Adipose tissue (tissue), 3 donors: ENCODE measurements at places on chromosomes 2 and 18. TPM values are rescaled to one million over a fixed set of nuclear protein-coding genes. Genes with fewer than 3 reads are reported as not detected.

DARS1 gene
- polyA plus RNA-seq, result 43.9 TPM

MC5R gene
- not detected for polyA plus RNA-seq

MALL gene
- 10.8 TPM for polyA plus RNA-seq

SERPINB13 gene
- polyA plus RNA-seq, result 0.21 TPM

FAP gene
- 1.7 TPM for polyA plus RNA-seq

STAMBP gene
- polyA plus RNA-seq, result 27.9 TPM

KIAA2012 gene
- not detected for polyA plus RNA-seq

PSTPIP2 gene
- 5.1 TPM for polyA plus RNA-seq

COL4A3 gene
- polyA plus RNA-seq, result 0.78 TPM

XDH gene
- not detected for polyA plus RNA-seq

GAREM1 gene
- 3.6 TPM for polyA plus RNA-seq

MYL1 gene
- polyA plus RNA-seq, result 0.24 TPM

TRIM43 gene
- polyA plus RNA-seq, result not detected

CAPN14 gene
- not detected for polyA plus RNA-seq

ERBB4 gene
- polyA plus RNA-seq, result 0.25 TPM

CCDC85A gene
- 0.76 TPM for polyA plus RNA-seq

SCYGR4 gene
- 0.22 TPM for polyA plus RNA-seq

POTEE gene
- polyA plus RNA-seq, result not detected

SERPINB4 gene
- not detected for polyA plus RNA-seq

CHMP1B gene
- 33.2 TPM for polyA plus RNA-seq

SPP2 gene
- not detected for polyA plus RNA-seq

FAM124B gene
- polyA plus RNA-seq, result 0.48 TPM

IL36G gene
- polyA plus RNA-seq, result not detected

CTIF gene
- polyA plus RNA-seq, result 74.2 TPM

CFC1 gene
- polyA plus RNA-seq, result 18.0 TPM

SLC39A6 gene
- polyA plus RNA-seq, result 17.0 TPM

ACMSD gene
- not detected for polyA plus RNA-seq

FNDC4 gene
- polyA plus RNA-seq, result 38.5 TPM

FRZB gene
- 6.4 TPM for polyA plus RNA-seq

SP140 gene
- polyA plus RNA-seq, result not detected

ARPC2 gene
- 65.3 TPM for polyA plus RNA-seq

SCG2 gene
- not detected for polyA plus RNA-seq

UGT1A10 gene
- polyA plus RNA-seq, result 0.59 TPM

TUBB8B gene
- 0.15 TPM for polyA plus RNA-seq

CHRNG gene
- polyA plus RNA-seq, result not detected

KCNG2 gene
- polyA plus RNA-seq, result 0.42 TPM

PROKR1 gene
- polyA plus RNA-seq, result 0.02 TPM

CNDP1 gene
- polyA plus RNA-seq, result 0.12 TPM

CD8A gene
- 4.1 TPM for polyA plus RNA-seq

DSG1 gene
- polyA plus RNA-seq, result not detected

INPP5D gene
- polyA plus RNA-seq, result 8.1 TPM
